NCI-H1694 treated with DMSO at 0.1 percent for 48 hours (cell line): ENCODE measurements at places on chromosomes 2 and 18.

DNA sequence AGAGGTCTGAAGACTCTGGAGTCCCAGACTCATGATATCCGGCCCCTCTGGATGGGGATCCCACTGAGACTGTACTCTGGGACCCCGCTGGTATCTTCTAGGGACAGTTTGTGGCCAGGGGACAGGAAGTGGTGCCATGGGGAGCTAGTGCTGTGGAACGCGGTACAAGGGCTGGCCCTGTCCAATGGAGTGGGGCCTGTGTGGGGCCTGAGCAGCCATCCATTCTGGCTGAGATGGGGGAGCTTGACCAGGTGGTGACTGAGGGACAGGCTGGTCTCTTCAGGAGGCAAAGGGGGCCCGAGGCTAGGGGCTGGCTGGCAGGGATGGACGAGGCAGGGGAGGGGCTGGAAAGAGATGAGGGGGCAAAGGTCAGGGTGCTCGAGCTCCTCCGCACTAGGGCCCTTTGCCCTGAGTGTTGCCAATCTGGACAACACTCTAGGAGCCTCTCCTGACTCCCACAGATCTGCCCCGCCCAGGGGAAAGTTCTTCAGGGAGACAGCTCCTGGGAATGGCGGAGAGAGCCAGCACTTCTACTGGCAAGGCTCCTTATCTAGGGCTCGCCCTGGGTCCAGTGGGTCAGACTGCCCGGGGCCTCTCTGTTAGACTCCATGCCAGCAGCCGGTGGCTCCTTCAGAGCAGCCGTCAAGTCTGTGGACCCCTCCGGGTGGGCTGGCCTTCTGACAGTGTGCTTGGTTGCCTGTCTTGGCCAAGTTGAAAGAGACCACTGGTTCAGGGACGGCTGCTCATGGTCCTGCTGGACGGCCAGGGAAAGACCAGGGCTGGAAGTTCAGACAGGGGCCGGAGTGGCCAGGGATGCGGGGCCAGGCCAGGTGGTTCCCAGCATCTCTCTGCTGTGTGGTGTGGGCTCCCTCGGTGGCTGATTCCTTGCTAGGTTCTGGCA lies 12.3 kb downstream of the MALL start:
- no peak for DNase-seq

DNA sequence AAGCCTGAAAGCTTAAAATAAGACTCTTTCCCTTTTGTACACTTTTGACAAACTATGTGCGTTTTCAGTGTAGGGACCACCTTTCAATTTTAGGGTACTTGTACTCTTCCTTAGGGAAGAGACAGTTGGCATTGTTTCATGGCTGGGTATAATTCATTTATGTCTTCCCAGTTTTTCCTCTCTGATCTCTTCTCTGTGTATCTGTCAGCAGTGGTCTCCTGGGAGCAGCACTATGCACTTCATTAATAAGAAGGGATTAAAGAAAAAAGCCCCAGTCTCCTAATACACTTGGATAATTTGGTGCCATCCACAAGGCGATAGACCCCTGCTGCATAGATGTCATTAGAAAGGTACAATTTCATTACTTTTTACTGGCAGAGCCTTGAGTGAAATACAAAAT lies 12.1 kb downstream of the AQP4 start:
- DNase-seq: no peak

DNA sequence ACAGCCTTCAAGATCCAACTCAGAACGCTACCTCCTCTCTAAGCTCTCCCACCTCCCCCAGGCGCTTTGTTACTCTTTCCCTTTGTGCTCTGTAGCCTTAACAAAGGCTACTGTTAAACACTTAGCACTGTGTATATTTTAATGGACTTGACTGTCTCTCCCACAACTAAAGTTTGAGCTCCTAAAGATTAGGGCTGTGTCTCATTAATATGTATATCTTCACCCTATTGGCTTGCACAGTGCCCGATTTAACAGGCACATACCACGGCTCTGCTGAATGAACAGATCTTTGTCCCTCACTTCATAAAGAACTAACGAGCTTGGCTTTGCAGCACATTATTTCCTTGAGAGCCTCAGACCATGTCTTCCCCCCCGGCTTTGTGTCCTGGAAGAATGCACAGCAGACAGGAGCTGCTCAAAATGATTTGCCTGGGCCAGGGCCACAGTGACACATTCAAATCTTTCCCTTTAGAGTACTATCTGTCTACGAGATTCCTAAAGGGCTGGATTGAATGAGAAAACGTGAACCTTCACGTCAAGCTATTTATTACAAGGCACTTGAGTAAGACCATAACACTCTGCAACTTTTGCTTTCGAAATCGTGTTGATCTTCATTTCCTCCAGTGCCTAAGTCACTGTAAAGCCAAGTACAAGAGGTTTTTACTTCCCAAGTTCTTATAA lies 22.1 kb downstream of the ABHD3 start:
- DNase-seq: no peak

DNA sequence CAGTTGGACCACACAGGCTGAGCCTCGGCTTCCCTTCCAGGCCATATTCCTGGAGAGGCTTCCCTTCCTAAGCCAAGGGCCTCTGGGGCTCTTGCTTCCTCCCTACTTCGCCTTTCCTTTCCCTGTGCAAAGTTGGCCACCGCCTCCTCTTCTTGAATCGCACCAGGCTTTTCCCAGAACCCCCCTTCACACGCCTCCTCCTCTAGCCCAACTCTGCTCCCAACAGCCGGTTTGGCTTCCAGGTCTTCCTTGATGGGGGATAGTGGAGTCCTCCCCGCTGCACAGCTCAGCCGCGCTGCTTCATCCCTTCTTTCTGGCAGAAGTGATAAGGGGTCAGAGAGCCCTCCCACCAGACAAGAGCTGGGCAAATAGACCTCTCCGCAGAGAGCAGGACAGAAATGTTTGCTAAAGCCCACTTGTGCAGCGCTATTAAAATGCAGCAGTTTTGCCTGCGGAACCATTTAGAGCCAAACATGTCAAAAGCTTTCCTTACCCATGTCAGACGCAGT lies 56.4 kb downstream of the SNORC start:
- no peak for DNase-seq

GRCh38 chr2:133053541-133053940 lies 383.5 kb upstream of the LYPD1 start:
- DNase-seq: no peak

GRCh38 chr18:60259052-60259681 lies 113.4 kb downstream of the MC4R start:
- DNase-seq: no peak

GRCh38 chr2:20595439-20596192 lies 55.3 kb downstream of the HS1BP3 start:
- DNase-seq: no peak

DNA sequence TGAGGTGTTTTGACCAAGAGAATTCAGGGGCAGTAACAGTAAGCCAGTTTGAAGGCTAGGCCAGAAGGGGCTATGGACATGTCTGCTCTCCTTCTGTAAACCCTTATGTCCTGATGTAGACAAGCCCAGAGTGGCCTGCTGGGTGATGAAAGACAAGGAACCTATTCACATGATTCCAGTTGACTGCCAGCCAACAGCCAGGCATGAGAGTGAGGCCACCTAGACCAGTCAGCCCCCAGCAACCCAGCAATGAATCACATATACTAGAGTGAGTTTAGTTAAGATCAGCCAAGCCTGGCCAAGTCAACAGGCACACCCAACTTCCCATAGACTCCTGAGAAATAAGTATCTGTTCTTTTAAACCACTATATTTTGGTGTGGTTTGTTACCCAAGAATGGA lies 1889.7 kb upstream of the CELF4 start:
- no peak for DNase-seq

DNA sequence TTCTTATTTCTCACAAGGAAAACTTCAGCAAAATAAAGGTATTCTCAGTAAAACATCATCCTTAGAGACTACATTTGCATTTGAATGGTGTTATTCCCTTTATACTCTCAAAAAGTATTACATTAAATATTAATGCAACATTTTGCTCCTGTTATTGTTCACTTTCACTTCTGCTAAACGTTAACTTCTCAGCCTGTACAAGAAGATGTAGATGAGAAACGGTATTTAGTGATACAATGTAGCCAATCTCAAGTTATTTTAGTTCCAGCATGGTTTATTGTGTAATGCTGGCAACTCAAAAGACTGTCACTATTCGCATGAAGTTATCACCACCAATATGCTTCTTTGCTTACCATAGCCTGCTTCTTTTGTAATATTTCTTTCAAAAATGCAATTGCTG lies 514.1 kb downstream of the CPS1 start:
- no peak for DNase-seq

DNA sequence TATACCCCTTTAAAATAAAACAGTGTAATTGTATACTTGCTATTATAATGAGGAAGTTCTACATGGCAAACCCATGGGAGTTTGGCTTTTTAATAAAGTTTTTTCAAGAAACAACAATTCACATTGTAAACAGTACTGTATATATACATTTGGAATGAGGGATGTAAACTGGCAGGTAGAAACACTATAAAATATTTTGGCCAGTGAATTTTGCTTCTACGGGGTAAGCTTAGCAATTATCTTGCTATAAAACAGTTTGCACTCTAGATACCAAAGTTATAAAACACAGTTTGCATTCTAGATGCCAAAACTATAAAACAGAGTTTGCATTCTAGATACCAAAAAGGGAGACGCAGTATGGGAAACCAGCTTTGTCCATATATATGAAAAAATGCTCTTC lies 16.6 kb downstream of the THUMPD2 start:
- no peak for DNase-seq

- no peak for DNase-seq
Measured at GRCh38 chr2:214856137-214856536, 46.7 kb upstream of the BARD1 start.

- DNase-seq: no peak
Measured at GRCh38 chr2:195538937-195539336, 118.1 kb upstream of the SLC39A10 start.

- DNase-seq: no peak
Measured at GRCh38 chr2:149597050-149597667, 9.6 kb upstream of the MMADHC start.

GRCh38 chr18:25112821-25113434 lies 239.0 kb downstream of the ZNF521 start:
- DNase-seq: no peak

- no peak for DNase-seq
Measured at GRCh38 chr2:64760128-64760527, 106.4 kb upstream of the SERTAD2 start.

GRCh38 chr2:29628108-29628745 lies 293.2 kb downstream of the ALK start:
- no peak for DNase-seq
